ENCODE measurements at places on chromosomes 7 and 10. TPM values are rescaled to one million over a fixed set of nuclear protein-coding genes. Genes with fewer than 3 reads are reported as not detected.

DNA sequence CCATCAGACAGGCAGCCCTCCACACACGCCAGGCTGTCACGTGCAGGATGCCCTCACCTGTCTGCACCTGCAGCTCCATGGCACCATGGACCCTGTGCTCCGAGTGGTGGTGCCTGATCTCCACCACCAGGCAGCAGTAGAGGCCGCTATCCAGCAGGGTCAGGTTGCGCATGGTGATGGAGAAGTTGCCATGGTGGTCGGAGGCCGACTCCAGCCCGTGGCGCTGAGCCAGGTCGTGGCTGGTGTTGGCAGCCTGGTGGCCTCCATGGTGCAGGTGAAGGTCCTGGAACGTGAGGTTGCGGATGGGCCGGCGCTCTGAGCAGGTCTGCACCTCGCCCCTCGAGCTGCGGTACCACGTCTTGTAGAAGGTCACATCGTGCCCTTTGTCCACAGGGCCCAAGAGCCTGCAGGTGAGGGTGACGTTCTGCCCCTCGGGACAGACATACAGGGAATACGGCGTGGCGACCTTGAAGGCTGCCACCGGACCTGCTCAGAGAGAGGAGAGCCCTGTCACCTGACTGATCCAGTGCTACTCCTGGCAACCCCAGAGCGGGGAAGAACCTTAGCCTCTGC lies 11.7 kb downstream of the VSIR start:
- DNase-seq = peak; percentile 54

GRCh38 chr10:101919026-101919770 lies 75.6 kb upstream of the KCNIP2 start:
- DNase-seq = peak; percentile 64

- no peak for DNase-seq
Measured at GRCh38 chr7:94922457-94922856, 15.1 kb downstream of the PPP1R9A start.

DNA sequence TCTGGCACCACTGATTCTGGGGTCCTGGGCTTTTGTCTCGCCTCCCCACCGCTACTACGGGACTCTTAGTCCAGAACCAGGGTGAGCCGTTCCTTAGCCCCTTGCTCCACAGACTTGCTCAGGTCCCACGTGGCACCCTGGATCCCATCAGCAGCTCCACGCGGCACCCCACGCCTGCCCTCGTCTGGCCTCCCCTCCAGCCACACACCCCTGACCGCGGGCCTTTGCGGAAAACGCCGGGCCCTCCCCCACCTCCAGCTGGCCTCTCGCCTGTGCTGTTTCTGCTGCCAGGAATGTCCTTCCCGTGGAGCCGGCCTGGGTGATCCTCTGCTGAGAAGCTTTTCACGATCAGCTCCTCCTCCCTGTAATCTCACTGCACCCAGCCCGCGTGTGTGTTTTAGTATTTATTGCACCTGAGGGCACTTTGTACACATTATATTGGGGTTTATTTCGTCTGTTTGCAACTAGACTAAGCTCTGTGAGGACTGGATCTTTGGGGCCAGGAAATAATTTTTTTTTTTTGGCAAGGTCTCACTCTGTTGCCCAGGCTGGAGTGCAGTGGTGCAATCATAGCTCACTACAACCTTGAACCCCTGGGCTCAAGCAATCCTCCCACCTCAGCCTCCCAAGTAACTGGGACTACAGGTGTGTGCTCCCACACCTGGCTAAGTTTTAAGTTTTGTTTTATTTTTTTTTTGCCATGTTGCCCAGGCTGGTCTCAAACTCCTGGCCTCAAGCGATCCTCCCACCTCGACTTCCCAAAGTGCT lies 10.5 kb upstream of the TTYH3 start:
- DNase-seq = peak; percentile 76

GRCh38 chr7:77537136-77537777 lies at the start of gene PTPN12:
PTPN12 (plus strand) TSS chr7:77537295; CDS start chr7:77537547, 252 bp downstream.
- peak; percentile 74 for DNase-seq

DNA sequence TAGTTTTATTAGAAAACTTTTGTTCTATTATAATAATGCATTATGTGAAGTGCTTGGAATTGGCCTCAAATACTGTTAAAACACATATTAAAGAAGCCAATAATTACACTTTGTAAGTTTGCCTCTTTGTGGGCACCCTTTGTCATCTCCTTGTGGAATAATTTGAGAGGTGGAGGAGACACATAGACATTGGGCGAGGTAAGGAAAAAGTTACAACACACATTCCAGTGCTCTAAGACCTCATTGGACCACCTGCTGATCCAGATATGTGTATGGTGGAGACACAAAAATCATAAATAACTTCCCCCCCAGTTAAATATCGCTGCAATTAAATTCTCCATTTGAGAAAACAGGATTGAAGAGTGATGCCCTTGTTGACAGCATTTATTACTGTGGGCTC lies 511.8 kb downstream of the GFRA1 start:
- no peak for DNase-seq

DNA sequence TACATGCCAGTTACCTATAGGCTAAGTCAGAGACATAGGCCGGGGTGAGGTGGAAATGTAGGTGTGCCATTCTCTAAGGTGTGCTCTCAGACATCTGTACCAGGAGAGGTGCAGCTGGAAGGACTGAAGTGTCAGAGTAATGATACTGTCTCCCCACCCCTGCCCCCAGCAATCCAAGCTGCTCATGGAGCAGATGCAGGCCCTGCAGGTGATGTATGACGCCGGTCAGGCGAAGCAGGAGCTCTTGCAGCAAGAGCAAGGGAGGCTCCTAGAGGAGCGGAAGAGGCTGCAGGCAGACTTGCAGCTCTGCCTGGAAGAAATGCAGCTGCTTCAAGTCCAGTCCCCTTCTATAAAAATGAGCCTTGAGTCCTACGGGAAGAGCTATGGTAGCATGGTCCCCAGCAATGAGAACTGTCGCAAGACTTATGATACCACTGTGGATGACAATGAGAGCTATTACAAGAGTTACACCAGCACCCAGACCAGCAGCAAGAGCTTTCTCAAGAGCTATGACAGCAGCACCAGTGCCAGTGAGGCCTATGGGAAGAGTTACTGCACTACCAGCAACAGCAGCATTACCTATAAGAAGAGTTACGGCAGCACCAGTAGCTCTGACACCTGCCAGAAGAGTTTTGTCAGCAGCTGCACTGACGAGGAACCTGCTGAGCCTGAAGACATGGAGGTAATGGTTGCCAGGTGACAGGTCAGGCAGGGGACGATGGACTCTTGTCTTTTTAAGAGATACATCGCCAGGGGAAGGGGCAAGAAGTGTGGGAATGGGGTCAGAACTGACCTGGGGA lies 18.4 kb upstream of the FLNC start:
- no peak for DNase-seq

GRCh38 chr7:96016735-96017134 lies 244.4 kb downstream of the DYNC1I1 start:
- DNase-seq = no peak

- DNase-seq = no peak
Measured at GRCh38 chr7:140926021-140926817, 1.5 kb upstream of the BRAF start.

DNA sequence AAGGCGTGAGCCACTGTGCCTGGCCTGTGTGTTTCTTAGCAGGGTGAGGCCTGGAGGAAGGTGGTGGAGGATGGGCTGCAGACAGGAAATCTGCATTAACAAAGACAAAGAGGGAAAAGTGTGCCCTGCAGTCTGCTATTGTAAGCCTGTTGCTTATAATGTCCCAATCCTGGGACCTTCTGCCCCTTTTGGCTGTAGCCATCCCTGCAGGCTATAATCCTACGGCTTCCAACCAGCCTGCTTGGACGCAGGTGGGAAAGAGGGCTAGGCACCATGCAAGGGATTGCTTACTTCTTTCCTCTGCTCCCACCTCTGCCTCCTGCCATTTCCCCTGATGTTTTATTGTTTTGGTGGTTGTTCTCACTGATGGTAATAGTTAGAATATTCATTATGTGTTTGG lies 434.3 kb downstream of the PLXNA4 start:
- peak; percentile 22 for DNase-seq

- DNase-seq = no peak
Measured at GRCh38 chr7:44177570-44178131, 11.6 kb downstream of the GCK start.

- DNase-seq = peak; percentile 68
Measured at GRCh38 chr7:128831178-128831993, 1.2 kb downstream of the FLNC start.

- peak; percentile 89 for DNase-seq
Measured at GRCh38 chr10:76303682-76304316, 872.4 kb downstream of the LRMDA start.

GRCh38 chr10:114028425-114028824 lies 15.2 kb upstream of the ADRB1 start:
- DNase-seq = no peak

- no peak for DNase-seq
Measured at GRCh38 chr10:62248465-62248864, 20.2 kb downstream of the RTKN2 start.

GRCh38 chr7:55185321-55185802 lies 166.5 kb downstream of the EGFR start:
- no peak for DNase-seq

GRCh38 chr10:100982916-100983830 lies 4.1 kb downstream of the MRPL43 start:
- DNase-seq = no peak

- no peak for DNase-seq
Measured at GRCh38 chr7:133735222-133735621, 391.9 kb upstream of the LRGUK start.

- DNase-seq = no peak
Measured at GRCh38 chr10:454860-455259, 234.6 kb downstream of the DIP2C start.

DNA sequence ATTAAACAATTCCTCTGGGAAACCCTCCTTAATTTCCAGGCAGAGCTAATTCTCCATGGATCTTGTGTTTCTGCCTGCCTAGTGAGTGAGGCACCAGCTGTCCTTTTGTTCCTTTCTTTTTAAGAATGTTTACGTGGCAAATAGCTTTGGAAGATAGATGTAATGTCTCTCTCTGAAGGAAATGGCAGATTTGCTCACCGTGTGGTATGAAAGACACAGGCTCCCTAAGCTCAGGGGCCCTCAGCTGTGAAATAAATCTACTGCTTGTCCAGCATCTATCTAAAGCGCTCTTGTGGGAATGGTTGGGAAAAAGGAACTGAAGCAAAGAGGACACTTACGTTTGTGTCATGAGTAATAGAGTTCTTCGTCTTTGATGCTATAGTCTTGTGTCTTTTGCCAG lies 64.6 kb downstream of the FAS start:
- DNase-seq = no peak

DNA sequence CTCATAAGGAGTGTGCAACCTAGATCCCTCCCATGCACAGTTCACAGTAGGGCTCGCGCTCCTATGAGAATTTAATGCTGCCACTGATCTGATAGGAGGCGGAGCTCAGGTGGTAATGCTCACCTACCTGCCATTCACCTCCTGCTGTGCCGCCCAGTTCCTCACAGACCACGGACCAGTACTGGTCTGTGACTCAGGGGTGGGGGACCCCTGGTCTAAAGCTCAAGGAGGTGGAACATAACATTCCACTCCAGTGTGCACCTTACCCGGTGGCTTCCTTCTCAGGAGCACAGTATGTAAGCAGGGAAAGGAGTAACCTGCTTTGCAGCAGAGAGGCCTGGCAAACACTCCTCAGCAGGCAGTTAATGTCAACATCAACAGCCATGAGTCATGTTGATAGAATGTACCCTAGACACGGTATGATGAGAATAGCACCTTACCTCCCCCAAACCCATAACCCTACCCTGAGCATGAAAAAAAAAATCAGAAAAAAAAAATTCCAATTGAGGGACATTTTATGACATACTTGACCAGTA lies 273.5 kb downstream of the FGFR2 start:
- DNase-seq = no peak

DNA sequence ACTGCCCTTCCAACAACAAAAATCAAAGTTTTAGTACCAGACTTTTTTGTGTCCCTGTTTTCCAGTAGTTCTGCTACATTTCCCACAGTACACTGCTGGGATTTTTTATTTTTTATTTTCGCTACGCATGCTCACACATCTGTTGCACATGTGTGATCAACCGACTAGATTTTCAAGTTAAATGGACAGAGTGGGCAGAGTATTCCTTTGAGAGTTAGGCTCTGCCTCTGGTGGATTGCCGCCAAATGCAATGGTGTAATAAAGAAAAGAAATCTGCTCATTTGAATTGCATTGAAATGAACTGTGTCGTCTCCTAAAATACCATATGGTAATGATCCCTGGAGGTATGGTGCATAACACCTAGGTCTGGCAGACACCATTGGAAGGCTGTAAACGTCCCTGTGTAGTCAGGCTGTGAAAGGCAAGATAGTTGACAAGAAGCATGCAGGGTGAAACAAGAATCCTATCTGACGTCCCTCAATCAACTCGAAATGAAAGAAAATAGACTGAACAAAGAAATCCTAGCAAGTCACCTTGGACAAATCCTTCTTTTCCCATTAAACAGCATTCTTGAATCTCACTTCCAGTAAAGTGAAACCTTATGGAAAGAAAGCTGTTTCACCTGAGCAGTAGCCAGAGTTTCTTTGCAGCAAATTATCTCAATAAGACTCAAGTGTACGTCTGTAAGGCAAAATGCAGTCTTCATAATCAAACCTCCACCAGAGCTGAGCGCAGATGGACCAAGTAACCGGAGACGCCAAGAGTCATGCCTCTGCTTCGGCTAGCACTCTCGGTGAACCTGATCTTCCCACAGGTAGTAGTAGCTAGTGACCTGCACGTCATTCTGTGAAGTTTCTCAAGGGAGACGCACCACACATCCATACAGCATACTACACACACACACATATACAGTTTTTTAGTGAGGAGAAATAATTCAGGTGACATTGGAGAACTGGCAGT lies 357.3 kb downstream of the CRPPA start:
- no peak for DNase-seq

GRCh38 chr10:120732643-120733313 lies 118.4 kb upstream of the WDR11 start:
- DNase-seq = no peak

DNA sequence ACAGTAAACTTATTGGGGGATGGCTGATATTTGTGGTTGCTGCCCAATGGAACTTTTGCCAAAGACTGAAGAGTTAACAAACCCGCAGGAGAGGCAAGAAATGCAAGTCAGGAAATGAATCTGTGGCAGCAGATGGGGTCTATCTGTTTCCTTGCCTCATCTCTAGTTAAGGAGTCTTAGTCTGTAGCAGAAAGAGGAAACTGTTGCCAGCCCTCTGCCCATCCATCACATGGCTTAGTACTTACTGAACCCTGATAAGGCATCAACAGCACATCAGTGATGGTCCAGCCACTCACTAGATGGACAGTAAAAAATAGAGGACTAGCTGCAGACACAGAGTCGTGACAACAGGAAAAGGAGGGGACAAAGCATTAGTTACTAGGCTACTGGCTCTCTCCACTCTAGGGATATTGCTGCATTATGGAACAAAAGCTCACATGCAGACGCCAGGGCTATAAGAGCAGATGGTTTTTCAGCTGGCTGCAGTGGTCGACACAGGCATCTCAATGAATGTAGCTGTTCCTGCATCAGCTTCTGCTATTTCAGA lies 614.7 kb downstream of the PARD3 start:
- DNase-seq = no peak

The HGF gene
- total RNA-seq = 1.1 TPM

The STOX1 gene
- 2.7 TPM for total RNA-seq

The PHYHIPL gene
- 2.1 TPM for total RNA-seq

The ZNF92 gene
- 47.6 TPM for total RNA-seq

The CCZ1 gene
- total RNA-seq = 93.7 TPM

The DNAJC30 gene
- 1.3 TPM for total RNA-seq

The MNX1 gene
- not detected for total RNA-seq

The RAPGEF5 gene
- total RNA-seq = 13.1 TPM

The ERVW-1 gene
- total RNA-seq = not detected

The FXYD4 gene
- not detected for total RNA-seq

The PIK3AP1 gene
- 2.3 TPM for total RNA-seq

The CPN1 gene
- not detected for total RNA-seq

Measured in GM23338 (cell line).